ENCODE measurements at places on chromosomes 3 and 15.

DNA sequence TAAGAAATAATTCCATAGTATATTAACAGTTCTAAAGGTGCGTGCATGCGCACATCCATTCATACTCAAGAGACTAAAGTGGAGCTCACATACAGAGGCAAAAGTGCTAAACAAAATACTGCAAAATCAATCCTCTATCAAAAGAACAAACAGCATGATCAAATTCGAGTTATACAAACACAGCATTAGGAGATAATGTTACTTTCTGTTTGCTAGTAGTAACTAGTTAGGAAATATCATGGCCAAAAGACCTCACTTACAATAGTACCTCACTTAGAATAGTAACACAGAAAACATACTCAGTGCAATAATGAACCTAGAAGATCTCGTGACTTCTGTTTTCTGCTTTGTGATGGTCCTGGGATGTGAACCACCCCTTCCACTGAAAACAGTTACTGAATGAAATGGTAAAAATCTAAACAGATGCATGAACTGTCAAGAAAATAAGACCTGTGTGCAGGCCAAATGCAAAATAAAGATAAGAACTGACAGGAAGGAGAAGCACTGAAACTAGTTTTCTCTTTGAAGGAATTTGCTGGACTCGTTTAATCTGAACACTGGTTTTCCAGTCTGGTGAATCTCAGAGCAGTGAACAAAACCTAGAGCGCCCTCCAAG, 20.9 kb upstream of the CEMIP start:
- DNase-seq = no peak

GRCh38 chr15:70059476-70060213, 38.1 kb downstream of the TLE3 start:
- peak; percentile 65 for DNase-seq

DNA sequence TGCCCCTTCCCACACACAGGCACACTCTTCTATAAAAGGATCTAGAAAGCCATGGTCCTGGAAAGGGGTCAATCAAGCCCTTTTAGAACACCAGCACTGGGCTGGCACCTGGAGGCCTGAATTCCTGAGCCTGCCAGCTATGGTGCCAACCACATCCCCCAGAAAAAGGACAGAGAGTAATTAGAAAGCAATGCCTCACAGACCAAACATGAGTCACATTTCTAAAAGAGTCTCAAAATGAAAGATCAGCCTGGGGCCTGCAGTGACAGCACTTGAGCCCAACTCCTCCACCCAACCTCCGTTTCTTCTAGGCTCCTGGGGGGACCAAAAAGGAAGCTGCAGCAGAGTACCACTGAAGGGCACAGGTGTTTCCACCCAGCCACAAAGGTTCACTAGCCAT, 14.1 kb downstream of the MYLK start:
- DNase-seq = no peak

- DNase-seq = no peak
Measured at GRCh38 chr15:63411866-63412265, 30.2 kb upstream of the CA12 start.

DNA sequence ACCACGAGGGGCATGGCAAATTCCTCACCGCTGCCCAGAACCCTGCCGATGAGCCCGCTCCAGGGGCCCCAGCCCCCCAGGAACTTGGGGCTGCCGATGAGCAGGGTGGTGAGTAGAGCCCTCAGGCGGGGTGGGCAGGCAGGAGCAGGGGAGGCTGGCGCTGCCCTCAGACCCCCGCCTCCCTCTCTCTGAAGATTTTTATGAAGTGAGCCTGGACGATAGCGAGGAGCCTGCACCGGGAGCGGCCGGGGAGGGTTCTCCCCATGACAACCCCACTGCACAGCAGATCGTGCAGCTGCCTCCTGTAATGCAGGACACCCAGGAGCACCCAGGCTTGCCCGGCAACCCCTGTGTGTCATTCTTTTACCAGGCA, 56.7 kb upstream of the UBE2Q2 start:
- DNase-seq = no peak

GRCh38 chr3:43366481-43366880, 80.1 kb downstream of the SNRK start:
- DNase-seq = no peak

DNA sequence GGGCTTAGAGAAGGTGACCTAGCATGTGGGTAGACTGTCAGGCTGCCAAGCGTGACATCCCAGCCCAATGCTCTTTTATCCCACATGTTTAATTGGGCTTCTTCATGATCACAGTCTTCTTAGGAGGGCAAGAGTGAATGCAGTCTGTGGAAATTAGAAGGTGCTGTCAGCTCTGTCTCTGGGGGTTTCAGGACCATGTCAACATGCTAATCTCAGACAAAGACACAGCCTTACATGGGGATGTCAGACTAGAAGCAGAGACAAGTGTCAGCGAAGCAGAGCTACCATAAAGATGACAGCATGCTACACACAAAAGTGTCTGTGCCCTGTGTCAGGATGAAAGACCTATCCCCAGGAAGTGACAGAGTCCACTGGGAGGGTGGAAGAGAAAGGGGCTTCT, 120.1 kb upstream of the SLC25A36 start:
- DNase-seq = no peak

- DNase-seq = no peak
Measured at GRCh38 chr3:124881976-124882697, 5.0 kb downstream of the ITGB5 start.

DNA sequence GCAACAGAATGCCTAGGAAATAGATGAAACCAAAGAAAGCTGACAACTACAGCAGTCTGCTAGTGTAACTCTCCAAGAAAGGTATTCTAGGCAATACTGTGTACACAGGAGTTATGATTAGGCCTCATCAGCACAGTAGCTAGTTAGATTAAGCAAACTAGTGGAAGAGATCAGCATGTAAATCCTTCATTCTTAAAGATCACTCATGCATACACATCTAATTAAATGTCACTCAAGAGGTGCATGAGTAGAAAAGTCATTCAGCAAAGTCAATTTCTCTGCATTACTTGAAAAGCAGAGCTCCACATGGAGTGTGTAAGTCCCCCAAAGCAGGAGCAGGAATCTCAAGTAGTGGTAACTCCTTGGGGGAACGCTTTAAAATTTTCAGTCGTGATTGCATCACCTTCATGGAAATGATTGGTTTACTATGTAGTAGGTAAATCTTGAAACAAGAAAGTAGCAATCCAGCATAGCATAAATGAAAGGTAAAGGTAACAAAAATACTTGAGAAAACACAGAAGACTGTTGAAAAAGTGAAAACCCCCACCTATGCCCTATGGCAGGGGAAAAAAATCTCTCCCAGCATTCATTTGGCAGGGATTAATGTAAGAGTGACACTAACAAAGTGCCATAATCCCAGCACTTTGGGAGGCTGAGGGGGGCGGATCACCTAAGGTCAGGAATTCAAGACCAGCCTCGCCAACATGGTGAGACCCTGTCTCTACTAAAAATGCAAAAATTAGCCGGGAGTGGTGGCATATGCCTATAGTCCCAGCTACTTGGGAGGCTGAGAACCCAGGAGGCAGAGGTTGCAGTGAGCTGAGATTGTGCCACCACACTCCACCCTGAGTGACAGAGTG, 29.4 kb upstream of the PPIB start:
- DNase-seq = no peak

DNA sequence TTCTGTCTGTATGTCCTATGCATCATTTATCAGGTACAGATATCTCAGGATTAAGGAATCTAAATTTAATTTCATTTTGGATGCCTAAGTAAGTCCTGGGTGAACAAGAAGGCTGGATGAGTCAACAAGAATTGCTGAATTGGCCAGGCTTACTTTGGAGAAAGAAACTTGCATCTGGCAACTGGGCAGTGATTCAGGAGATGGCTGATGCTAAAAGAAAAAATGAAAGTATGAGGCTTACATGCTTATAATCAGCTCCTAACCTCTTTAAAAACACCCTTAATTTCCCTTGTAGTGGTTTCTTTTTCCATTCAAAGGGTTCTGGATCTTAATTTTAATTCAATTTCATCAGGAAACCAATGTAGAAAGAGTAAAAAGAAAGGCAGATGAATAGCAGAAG, 228.8 kb upstream of the PEX5L start:
- DNase-seq = no peak

DNA sequence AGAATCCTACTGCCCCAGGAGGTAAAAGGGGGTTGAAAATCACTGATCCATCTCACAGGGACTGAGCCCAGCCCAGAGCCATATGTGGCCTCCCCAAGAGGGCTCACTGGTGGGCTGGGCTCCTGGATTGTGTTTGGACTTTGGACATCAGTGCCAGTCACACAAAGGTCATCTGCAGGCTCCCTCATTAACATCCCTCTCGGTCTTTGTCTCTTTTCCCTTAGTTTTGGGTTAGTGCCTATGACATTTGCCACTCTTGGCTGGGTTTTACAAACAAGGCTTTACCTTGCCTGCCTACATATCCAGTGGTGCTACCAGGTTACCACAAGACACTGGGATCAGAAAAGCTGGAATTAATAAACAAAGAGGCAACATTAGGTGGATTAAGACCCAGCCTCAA, 27.9 kb downstream of the IFT122 start:
- no peak for DNase-seq

GRCh38 chr3:12959838-12960378, 113.3 kb downstream of the IQSEC1 start:
- peak; percentile 85 for DNase-seq

- no peak for DNase-seq
Measured at GRCh38 chr15:76116138-76116885, 56.5 kb downstream of the TMEM266 start.

GRCh38 chr3:50333744-50334328, 5.8 kb upstream of the TUSC2 start:
- no peak for DNase-seq

DNA sequence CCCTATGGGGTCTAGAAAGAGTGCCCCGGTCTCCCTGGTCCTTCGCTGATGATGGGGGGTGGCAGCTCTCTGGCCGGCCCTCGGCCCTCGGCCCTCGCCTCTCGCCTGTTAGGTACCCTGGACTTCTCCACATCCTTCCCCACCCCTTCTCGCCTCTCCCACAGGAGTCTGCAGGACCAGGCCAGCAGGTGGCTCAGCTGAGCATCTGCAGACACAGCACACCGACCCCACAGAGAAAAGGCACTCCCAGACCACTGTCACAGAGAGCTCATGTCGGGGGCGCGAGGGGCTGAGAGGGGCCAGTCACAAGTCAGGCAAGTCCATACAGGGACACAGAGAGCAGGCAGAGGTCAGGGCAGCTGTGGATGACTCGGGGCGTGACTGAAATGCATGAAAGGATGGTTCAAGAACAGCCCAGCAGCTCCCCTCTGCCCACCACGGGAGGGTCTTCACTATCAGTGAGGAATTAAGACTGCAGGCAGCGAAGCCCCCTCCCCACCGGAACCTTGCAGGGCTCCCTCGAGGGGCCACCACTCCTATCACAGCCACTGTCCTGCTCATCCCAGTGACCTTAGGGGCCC, 181.7 kb upstream of the NSMCE3 start:
- no peak for DNase-seq

- no peak for DNase-seq
Measured at GRCh38 chr3:42263354-42264346, 2.3 kb downstream of the CCK start.

DNA sequence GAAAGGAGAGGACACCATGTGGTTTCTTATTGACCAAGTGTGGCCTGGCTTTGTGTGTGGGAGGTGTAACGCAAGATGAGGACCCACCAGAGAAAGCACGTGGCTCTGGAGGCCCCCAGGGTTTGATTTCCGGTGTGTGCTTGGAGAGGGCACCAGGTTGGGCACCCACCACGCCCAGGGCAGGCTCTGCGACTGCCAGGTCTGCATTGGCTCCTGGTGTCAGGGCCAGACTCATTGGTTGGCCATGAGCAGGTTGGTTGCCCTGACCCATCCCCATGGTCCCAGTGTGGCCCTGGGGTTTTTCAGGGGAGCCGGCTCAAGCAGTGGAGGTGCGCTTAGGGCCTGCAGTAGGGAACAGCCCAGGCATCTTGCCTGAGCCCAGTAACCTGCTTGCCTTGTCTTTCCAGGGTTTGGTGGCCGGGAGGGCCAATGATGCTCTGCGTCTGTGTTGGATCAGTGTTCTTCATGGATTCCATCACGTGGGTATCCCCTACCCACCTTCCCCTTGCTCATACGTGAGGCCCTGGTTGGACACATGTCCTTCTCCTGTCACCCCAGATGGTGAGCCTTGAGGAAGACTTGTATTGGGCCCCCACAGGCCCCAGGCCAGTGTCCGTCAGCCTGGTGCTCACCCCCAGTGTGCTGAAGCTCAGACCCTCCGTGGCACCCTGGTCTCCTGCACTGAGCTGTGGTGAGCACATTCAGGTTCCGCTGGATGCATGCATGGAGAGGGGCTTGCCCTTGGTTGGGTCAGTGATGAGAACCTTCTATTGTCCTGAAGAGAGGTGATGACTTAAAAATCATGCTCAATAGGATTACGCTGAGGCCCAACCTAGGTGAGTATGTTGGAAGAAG, 193.9 kb downstream of the UBE3A start:
- peak; percentile 64 for DNase-seq

DNA sequence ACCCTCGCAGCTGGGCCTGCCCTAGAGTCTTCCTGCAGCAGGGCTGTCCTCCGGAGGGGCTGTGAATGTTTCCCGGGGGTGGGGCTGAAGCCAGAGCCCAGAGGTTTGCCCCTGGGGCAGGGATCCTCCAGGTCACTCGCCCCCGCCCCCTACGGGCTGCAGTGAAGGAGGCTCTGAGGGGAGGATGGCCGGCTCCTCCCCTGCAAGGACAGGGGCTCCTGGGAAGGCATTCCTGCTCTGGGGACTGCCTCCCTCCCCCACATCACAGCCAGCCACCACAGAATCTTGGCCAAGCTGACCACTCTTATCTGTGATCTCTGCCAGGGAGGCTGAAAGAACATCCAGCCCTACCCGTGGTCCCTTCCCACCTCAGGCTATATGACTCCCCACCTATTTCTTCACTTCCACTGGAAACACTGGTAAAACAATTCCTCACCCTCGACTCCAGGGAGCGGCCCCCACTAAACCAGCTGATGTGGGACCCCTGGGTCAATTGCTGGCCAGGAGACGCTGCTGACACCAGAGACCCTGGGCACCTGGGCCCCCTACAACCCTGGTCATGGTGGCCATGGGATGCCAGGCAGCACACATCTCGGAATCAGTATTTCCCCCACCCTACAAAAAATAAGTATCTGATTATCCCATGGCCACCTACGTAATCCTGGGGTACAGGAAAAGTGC, 66.0 kb downstream of the HMCES start:
- no peak for DNase-seq

GRCh38 chr3:133117342-133117741, 79.2 kb downstream of the TMEM108 start:
- no peak for DNase-seq

- no peak for DNase-seq
Measured at GRCh38 chr15:34853001-34853758, 57.8 kb upstream of the ACTC1 start.

DNA sequence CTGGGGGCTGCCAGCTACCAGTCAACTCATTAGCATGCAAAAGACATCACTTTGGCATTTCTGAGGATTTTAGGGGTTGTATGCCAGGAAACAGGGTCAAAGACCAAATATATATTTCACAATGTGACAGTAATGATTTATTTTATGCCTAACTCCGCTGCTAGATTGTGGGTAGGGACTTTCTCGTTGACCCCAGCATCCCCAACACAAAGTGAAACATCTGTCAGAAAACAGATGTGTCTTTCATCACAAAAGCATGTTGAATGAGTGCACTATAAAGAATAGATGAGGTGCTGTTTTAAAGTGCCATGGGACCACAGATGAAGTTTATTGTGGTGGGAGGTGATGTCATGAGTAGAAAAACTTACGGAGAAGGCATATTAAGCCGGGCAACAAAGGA, 59.7 kb downstream of the ITPR1 start:
- no peak for DNase-seq

GRCh38 chr3:33016846-33017405, 65.5 kb downstream of the CCR4 start:
- DNase-seq = no peak

GRCh38 chr3:168617658-168618057, 521.9 kb upstream of the GOLIM4 start:
- DNase-seq = no peak

GRCh38 chr3:100403362-100404249, 2.3 kb downstream of the LNP1 start:
- DNase-seq = no peak

Measured in cardiac septum (tissue), 1 donor.